CD4-positive, CD25-positive, alpha-beta regulatory T cell (primary cell): ENCODE measurements at places on chromosomes 7 and 10. TPM values are rescaled to one million over a fixed set of nuclear protein-coding genes. Genes with fewer than 3 reads are reported as not detected.

DNA sequence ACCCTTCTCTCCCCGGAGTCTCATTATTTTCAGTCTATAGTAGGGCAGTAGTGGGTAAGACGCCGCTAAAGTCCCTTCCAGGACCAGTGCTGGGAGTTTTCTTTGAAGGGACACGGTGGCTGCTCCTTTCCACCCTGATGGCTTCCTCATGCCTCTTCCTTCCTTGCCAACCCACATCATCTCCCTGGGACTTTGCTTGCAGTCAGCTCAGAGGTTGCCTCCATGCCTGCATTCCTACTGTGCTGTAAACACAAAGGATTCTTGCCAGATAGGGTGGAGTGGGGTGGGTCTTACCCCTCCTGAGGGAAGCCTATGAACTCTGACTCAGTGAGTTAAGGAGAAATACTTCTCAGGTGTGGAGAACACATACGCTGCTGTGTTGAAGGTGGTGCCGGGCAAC is 59.9 kb upstream of the IGFBP3 start:
- H3K36me3 ChIP-seq: no peaks in the 10 kb centered on the region
- no peaks in the 10 kb centered on the region for H3K4me1 ChIP-seq
- no peak overlapping the region for H3K4me3 ChIP-seq
- H3K27ac ChIP-seq: no peak overlapping the region
- no peaks in the 10 kb centered on the region for H3K27me3 ChIP-seq

DNA sequence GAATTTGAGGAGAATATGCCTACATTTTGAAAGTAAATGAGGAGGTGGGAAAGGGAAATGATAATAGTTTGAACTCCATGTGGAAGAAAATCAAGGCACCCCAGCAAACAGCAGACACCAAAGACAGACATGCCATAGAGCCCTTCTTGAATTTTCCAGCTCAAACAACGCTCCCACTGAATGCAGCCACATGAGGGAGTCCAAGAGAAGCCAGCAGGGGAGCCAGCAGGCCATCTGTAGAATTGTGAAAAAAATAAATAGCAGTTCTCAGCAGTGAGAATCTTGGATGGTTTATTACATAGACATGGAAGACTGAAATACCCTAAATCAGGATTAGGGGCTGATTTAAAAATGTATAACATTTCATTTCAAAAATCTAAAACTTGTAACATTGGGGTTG is 1567.3 kb upstream of the LRRTM3 start:
- H3K4me1 ChIP-seq: no peaks in the 10 kb centered on the region
- no peaks in the 10 kb centered on the region for H3K27me3 ChIP-seq
- no peak overlapping the region for H3K4me3 ChIP-seq

DNA sequence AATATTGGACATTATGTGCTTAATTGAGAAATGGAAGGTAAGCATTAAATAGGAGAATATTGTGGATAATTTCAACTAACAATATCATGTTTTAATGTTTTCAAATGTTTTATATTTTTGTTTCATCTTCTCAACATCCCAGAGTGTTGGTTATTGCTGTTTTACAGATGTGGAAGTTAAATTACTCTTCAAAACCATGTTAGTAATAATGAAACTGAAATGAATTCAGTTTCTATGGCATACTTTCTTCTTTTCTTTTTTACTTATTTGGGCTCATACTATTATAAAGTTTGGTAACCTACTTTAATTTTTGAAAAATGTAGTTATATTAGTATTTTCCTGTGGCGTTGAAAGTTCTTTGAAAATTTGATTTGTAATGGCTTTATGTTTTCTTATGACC is 4.2 kb downstream of the GLRX3 start:
- no peak overlapping the region for H3K27ac ChIP-seq
- DNase-seq: peak; percentile 33
- peak overlapping the region; percentile 2 for H3K4me3 ChIP-seq
- H3K27me3 ChIP-seq: no peaks in the 10 kb centered on the region
- no peaks in the 10 kb centered on the region for H3K36me3 ChIP-seq

DNA sequence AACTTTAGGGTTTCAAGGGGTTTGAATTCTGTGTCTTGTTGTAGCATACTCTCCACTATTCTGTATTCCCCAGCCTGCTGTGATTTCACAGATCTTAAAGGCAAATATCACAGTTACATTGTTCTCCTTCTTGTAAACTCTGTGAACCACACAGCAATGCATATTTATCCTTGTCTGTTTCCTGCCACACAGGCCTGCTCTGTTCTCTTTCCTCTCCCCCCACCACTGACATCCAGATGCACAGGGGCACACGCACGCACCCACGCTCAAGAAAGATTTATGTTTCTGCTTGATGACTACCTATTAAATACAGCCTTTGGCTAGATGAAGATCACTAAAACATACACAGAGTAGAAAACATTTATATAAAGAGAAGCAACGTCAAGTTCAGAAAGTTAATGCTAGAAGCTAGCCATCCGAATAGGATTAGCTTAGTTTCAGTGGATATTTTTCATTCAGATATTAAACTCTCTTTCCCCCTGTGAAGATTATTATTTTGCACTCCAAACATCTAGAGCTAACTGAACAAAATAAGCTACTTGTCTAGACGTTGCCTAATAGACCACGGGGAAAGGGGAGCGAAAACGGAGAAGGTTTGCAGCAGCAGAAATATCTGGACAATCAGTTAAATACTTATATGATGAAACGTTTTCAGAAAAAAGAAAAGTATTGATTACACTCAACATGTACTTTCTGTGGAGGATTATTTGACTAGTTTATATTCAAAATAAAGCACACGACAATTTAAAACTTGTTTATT is 193.1 kb upstream of the SEMA3C start:
- H3K27ac ChIP-seq: no peak overlapping the region
- no peaks in the 10 kb centered on the region for H3K36me3 ChIP-seq
- no peak for DNase-seq
- H3K4me1 ChIP-seq: no peaks in the 10 kb centered on the region
- no peaks in the 10 kb centered on the region for H3K27me3 ChIP-seq

- H3K36me3 ChIP-seq: no peaks in the 10 kb centered on the region
- no peak overlapping the region for H3K27ac ChIP-seq
These were observed 424.0 kb downstream of the PLXNA4 start for GRCh38 chr7:132152131-132152889.

GRCh38 chr10:84329986-84330651 is 1.7 kb downstream of the CCSER2 start:
- H3K4me3 ChIP-seq: peak overlapping the region; percentile 91
- H3K27me3 ChIP-seq: no peaks in the 10 kb centered on the region
- H3K36me3 ChIP-seq: no peaks in the 10 kb centered on the region
- H3K27ac ChIP-seq: peak overlapping the region; percentile 90

DNA sequence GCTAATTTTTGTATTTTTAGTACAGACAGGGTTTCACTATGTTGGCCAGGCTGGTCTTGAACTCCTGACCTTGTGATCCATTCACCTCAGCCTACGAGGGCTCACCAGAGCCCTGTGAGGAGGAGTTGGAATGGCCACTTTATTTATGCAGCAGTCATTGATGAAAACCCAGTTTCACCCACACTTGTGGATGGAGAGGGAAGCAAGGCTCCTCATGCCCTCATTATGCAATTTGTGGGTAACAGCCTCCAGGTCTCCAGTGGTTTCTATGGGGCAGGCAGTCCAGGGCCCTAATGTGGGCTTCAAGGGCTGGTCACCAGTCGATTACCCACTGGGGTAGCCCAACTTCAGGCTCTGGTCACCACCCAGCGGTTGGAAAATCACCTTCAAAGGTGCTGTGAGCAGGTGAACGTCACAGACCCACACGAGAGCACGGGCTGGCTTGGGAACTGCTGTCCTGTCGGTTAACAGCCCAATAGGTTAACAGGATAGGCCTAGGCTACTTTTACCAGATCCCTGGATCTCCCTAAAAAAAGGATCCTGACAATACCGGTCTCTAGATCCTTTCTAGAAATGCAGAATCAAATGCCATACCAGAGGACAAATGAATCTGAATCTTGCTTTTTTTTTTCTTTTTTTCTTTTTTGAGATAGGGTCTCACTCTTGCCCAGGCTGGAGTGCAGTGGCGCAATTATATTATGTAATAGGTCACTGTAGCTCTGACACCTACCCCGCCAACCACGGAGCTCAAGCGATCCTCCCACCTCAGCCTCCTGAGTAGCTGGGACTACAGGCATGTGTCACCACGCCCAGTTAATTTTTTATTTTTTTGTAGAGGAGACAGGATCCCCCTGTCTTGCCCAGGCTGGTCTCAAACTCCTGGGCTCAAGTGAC is 97.8 kb downstream of the SLC37A3 start:
- DNase-seq: no peak
- no peak overlapping the region for H3K27ac ChIP-seq
- H3K4me3 ChIP-seq: no peak overlapping the region
- no peaks in the 10 kb centered on the region for H3K27me3 ChIP-seq
- peaks cover 4% of the 10 kb centered on the region for H3K4me1 ChIP-seq

GRCh38 chr7:92137557-92137956 is 3.3 kb upstream of the CYP51A1 start:
- no peak overlapping the region for H3K4me3 ChIP-seq
- no peak overlapping the region for H3K27ac ChIP-seq
- no peaks in the 10 kb centered on the region for H3K36me3 ChIP-seq
- peaks cover 23% of the 10 kb centered on the region for H3K4me1 ChIP-seq
- no peak for DNase-seq

- no peaks in the 10 kb centered on the region for H3K36me3 ChIP-seq
- H3K4me1 ChIP-seq: peaks cover 9% of the 10 kb centered on the region
- H3K27me3 ChIP-seq: peaks cover 5% of the 10 kb centered on the region
These were observed 101.8 kb downstream of the PTPRE start for GRCh38 chr10:128008521-128009250.

DNA sequence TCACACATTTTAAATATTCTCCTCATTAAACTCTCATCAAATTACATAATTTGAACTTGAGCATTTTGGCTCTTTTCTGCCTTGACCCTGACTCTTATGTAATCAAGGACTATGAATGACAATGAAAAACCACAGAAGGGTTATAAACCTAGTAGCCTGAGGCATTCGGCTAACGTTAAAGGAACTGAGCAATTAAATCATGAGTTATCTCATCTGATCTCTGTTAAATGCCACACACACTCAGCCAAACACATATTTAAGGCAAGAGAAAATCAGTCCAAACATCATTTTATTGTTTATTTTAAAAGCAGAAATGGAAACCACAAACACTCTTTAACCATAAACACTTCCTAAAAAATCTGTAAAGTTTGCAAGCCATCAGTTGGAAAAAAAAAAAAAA is 204.3 kb downstream of the DGKI start:
- H3K27me3 ChIP-seq: no peaks in the 10 kb centered on the region
- DNase-seq: no peak
- no peaks in the 10 kb centered on the region for H3K4me1 ChIP-seq
- H3K27ac ChIP-seq: no peak overlapping the region

- no peak overlapping the region for H3K4me3 ChIP-seq
- H3K4me1 ChIP-seq: no peaks in the 10 kb centered on the region
- H3K36me3 ChIP-seq: no peaks in the 10 kb centered on the region
- DNase-seq: no peak
These were observed 305.6 kb downstream of the RPS24 start for GRCh38 chr10:78339251-78339650.

The TMEM176A gene
- total RNA-seq: not detected

The TBX20 gene
- total RNA-seq: 1.5 TPM

The SEMA3C gene
- total RNA-seq: 1.2 TPM

The BAIAP2L1 gene
- 0.86 TPM for total RNA-seq

The DNMBP gene
- 2.4 TPM for total RNA-seq

The ADAM12 gene
- 3.8 TPM for total RNA-seq

The PALD1 gene
- total RNA-seq: not detected

The FKBP6 gene
- not detected for total RNA-seq

The CTAGE8 gene
- not detected for total RNA-seq

The CABCOCO1 gene
- total RNA-seq: not detected

The ARHGAP21 gene
- 53.0 TPM for total RNA-seq

The NME8 gene
- total RNA-seq: not detected
